ENCODE measurements at places on chromosomes 12 and 14.

DNA sequence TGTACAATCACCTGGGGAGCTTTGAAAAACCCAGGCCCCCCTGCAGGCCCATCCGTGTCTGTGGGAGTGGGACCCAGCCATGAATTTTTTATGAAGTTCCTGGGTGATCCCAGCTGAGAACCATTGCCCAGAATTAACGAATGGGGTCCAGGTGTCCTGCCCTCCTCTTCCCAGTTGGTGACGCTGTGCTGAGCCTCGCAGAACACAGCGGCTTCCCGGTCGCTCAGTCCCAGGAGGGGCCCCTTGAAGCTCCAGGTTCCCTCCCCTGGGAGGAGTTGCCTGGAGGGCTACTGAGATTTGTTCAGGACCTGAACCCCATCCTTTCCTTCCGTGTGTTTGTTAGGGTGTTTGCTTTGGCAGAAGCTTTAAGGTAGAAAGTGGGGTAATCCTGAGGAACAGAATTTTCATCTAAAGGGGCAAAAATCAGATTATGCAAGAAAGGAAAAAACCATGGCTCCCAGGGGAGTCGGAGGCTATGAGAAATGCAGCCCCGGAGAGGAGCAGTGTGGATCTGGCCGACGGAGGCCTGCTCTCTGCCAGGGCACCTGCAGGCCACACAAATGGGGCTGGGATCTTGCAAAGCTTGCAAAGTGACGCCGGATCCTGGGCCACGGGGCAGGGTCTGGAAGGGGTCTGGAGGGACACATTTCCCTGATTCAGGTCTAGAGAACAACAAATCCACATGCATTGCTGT lies 164.7 kb upstream of the PRMT8 start:
- no peak for DNase-seq

GRCh38 chr14:36996133-36996856 lies 176.1 kb downstream of the SLC25A21 start:
- DNase-seq = no peak

DNA sequence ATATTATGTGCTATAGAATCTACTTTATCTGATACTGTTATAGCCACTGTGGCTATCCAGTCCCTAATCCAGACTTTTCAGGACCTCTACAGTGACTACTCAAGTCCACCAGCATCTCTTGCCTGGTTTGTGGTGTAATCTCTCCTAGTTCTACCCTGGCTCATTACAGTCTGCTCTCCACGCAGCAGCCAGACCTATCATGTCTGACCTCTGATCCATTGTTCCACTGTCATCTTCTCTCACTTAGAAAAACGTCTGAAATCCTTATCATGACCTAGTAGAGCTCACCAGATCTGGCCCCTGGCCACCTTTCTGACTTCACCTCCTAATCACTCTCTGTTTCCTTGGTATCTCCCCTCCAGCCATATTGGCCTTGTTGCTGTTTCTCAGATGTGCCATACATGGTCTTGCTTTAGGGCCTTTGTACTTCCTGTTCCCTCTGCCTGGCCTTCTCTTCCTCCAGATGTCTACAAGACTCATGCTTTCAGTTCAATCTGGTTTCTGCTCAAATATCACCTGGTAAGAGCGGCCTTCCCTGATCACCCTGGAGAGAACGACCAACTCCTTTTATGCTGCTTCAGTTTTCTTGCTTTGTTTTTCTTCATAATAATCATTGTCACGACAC lies 475.5 kb downstream of the AACS start:
- DNase-seq = no peak

DNA sequence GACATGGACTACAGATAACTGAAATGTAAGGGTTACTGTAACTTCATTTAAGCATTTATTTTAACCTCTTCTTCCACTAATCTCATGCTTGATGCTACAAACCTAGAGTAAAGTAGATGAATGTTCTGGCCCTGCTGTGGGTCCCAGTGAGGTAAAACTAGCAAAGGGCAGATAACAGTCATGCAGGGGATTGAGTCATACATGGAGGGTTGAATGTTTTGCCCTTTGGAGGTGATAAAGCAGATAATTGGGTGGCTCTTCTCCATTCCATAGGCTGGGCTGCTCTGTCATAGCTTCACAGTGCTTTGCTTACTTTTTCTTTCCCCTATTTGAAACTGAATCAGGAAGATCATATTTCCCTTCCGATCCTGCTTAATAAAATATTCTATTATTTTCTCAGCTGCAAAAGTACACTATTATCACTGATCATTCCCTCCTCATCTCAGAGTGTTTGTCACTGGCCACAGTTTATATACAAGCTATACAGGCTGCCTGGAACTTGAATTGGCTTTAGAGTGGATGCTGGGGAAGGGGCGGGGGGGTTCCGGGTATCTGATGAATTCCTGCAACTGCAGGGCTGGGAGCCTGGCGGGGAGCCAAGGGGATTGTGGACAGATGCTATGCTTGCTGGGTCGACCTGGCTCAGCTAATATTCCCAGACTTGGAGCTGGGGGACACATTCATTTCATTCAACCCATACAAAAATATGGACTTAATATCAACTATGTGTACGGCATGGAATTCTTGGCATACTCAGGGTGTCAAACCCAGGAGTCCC lies 235.1 kb downstream of the NRXN3 start:
- no peak for DNase-seq

DNA sequence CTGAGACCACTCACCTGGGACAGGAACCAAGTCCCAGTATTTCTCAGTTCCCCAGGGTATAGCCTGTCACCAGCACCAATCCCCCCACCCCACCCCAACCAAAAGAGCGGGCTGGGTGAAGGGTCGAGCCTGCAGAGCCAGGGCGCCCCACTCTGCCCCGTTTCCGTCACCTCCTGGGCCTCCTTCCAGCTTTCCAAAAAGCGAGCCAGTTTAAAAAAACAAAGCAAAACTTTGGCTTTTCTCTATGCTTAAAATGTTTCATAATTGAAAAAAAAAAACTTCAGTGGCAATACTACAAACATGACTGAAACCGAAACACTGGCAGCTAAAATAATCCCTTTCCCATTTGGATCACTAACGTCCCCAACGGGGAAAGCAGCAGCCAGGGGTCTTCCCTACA lies 7.5 kb downstream of the CAMKK2 start:
- DNase-seq = no peak

DNA sequence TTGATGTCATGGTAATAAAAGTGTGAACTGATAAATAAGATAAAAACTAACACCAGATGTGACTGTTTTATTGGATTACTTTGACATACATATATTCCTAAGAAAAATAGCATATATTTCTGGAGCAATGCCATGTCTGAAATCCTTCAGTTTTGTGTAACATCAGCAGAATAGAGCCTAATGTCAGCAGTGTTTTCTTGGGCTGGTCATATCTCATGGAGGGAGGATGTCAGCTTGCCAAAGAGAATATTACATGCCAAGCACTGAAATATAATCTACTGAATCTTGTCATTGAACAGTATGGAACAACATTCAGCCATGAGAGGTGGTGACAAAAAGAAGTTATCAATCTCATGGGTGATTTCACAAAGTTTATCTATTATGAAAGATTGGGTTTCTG lies 220.3 kb downstream of the KLHL28 start:
- DNase-seq = no peak

DNA sequence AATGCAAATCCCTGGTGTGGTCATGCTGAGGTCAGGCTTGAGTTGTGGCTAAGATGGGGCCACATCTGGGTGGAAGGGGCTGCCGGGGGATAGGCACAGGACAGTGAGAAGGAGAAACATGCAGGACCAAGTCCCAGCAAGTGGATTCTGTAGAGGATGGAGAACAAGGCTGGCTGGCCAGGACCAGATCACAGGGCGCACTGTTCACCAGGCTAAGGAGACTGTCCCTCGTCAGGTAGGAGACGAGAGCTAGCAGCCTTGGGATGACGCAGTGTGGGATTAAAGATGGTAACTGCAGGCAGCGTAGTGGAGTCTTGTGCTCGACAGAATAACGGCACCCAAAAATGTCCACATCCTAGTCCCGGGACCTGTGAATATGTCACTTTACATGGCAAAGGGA lies 336.1 kb downstream of the BCL11B start:
- DNase-seq = no peak

- peak; percentile 26 for DNase-seq
Observed at GRCh38 chr12:8890313-8891085, 23.8 kb upstream of the PHC1 start.

- DNase-seq = no peak
Observed at GRCh38 chr14:25800841-25801240, 750.9 kb upstream of the STXBP6 start.

DNA sequence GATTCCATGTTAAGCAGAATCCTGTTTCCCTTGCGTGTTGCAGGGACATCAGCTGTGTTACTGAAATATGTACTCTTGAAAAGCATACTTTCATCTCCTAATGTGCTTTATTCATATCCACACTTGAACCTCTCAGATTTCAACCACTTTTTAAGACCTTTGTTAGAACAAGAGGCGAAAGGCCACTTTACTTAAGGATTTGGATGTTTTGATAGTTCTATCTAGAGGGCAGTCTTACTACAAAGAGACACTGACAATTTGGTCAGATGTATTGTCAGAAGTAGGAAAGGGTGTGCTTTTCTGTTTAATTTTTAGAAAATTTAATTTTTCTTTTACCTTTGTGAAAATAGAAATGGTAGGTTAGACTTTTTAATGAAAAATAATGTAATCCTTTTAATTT lies 267.9 kb downstream of the TMTC2 start:
- no peak for DNase-seq

GRCh38 chr12:6088921-6089747 lies 35.3 kb downstream of the VWF start:
- no peak for DNase-seq

GRCh38 chr12:124030008-124030407 lies 57.0 kb downstream of the ZNF664 start:
- DNase-seq = no peak

- DNase-seq = no peak
Observed at GRCh38 chr12:10016881-10017280, 6.5 kb downstream of the CLEC12B start.

DNA sequence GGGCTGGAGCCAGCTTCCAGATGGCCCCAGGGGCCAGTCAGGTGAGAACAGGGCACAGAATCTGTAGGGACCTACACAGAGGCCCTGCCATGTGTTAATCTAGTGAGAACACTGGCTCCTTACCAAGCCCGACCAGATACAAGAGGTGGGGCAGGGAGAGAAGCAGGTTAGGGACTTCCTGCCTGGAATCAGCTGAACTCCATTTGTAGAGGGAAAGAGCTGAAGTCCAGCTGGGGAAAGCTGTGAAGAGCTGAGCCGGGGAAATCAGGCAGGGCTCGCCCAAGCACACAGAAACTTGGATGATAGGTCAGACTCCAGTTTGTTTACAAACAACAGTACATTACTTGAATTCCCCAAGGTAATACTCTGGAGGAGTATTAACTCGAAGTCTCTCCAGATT lies 46.7 kb downstream of the PTGER2 start:
- no peak for DNase-seq

- DNase-seq = no peak
Observed at GRCh38 chr14:91956616-91957015, 9.1 kb upstream of the FBLN5 start.

- DNase-seq = no peak
Observed at GRCh38 chr12:59093073-59093772, 172.9 kb upstream of the LRIG3 start.

- no peak for DNase-seq
Observed at GRCh38 chr14:100421756-100422470, 98.8 kb downstream of the SLC25A47 start.

DNA sequence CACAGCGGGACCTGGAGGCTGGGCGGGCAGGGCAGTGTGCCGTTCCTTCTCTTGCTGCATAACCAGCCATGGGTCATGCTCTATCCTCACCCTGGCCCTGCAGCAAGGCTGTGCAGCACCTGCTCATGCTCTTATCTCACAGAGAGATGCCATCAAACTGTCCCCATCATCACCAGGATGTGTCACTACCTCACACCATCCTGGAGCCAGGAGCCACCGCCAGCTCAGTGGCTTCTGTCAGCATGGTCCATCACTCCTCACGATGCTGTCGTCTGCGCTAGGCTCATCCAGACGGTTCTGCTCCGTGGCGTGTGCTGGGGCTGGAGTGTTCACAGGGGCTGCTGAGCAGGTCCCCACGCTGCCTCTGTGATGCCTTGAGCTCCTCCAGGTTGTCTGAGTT lies 77.2 kb upstream of the DYNC1H1 start:
- no peak for DNase-seq

- no peak for DNase-seq
Observed at GRCh38 chr14:58280954-58281787, 17.2 kb upstream of the ARID4A start.

- DNase-seq = no peak
Observed at GRCh38 chr14:45891417-45892080, 638.5 kb upstream of the MIS18BP1 start.

DNA sequence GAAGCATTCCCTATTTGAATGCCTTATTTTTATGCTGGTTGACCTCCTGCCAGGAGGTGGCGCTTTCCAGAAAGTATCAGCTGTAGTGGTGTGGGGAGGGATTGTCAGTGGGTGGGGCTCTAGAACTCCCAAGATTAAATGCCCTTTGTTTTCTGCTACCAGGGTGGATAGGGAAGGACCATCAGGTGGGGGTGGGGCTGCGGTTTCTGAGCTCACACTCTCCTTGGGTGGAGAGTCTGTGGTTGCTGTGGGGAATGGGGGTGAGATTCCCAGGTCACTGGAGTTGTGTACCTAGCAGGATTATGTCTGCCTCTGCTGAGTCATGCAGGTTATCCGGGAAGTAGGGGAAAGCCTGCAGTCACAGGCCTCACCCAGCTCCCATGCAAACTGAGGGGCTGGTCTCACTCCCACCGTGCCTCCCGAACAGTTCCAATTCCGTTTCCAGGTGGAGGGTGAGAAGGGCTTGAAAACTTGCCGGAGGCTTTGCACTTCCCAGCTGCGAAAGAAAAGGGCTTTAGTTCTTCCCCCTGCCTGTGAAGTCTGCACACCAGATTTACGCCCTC lies 68.3 kb downstream of the ALG10B start:
- no peak for DNase-seq

DNA sequence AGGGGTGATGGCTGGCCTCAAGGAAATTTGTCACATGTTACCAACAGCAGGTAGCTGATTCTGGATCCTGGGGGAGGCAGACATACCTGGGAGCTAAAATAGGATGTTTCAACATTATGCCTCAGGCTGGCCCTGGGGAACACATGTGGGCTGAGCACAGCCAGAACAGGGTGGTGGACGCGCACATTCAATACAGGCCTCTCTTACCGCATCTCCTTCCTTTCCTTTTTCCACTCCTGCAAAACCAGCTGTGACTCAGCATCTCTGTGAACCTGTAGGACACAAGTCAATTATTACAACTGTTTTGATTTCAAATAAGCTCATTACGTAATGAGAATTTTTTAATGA lies 61.0 kb downstream of the NT5DC3 start:
- no peak for DNase-seq

DNA sequence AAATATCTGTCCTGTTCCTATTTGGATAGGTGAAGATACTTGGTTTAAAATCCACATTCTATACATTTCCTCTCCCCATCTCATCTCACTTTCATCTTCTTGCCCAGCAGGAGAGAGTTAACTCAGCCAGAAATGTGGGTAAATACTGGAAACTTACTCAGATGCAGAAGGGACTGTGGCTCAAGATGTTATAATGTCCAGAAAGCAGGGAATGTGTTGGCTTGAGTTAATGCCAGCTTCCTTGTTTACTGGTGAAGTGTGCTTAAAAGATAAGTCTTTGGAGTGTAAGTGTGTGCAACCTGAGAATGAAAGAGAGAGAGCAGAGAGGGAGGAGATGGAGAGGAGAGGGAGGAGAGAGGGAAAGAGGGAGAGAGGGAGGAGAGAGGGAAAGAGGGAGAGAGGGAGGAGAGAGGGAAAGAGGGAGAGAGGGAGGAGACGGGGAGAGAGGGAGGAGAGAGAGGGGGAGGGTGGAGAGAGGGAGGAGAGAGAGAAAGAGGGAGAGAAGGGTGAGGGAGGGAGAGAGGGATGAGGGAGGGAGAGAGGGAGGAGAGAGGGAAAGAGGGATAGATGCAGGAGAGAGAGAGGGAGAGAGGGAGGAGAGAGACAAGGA lies 22.0 kb upstream of the SNRPF start:
- DNase-seq = no peak

All from activated T-helper 1 cell treated with Interleukin-2 at 50 U/mL for 16 hours (primary cell).